ENCODE measurements at places on chromosomes 3 and 15. TPM values are rescaled to one million over a fixed set of nuclear protein-coding genes. Genes with fewer than 3 reads are reported as not detected.
A peak's percentile ranks its signal among the peaks of the same experiment; 100 is the strongest.

DNA sequence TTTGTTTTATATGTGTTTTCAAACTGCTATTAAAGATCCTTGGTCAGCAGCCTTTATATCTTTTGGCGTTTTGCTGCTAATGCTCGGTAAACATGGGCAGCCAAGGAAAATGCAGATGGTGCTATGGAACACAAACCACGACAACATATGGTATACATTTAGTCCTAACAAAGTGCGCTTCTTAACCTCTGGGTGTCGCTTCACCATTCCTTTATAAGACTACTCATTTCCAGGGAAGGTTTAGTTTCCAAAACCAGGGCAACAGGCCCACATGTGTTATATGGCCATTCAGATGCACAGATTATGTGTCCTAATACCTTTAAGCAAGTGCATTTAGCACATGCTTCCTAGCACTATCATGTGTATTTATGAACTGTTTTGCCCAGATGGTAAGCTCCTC lies 14.7 kb downstream of the SHOX2 start:
- DNase-seq: no peak

DNA sequence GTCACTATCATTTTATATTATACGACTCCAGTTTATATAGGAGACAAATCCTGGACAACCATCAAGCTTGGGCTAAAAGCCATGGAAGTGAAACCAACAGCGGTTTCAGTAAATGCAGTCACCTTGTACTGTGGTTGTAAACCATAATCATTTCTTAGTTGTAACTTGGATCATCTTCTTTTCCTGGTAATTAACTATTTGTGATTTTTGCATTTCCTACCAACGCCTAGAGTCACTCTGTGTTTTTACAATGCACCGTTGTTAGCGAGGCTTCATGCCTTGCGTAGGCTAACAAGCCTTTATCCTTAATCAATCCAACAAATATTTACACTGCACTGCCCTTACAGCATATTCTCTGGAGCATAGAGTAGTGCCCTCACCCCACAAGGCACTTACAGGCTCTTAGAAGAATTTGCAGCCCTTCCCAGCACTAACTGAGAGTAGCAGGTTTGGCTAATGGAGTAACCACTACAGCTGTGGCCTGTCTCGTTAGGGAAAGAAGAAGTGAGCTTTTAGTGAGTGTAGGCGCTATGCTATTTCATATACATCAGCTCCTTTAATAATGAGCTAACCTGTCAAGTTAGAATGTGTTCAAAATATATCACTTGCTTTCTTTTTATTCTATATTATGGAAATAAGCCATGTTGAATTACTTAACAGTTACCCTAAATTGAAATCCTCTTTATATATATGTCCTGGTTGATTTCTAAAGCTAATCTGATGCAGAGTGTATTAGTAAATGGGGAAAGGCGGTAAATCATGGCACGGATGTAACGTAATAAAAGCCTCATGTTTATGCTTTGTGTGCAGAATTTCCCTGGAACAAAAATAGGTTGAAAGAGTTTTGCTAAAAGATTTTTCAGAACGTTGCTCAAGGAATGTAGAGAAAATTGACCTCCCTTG lies 62.8 kb downstream of the ABHD2 start:
- DNase-seq: no peak

The GPR149 gene
- total RNA-seq: not detected

The CERS3 gene
- total RNA-seq: not detected

- no peak for DNase-seq
These were observed 82.6 kb downstream of the TRIM42 start for GRCh38 chr3:140760324-140761075.

DNA sequence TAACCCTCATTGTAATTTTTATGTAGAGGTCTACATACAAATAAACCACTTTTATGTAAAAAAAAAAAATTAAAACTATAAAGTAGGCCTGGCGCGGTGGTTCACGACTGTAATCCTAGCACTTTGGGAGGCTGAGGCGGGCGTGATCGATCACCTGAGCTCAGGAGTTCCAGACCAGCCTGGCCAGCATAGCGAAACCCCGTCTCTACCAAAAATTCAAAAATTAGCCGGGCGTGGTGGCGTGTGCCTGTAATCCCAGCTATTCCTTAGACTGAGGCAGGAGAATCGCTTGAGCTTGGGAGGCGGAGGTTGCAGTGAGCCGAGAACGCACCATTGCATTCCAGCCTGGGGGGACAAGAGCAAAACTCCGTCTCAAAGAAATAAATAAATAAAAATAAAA lies 766 bp upstream of the SLC12A6 start:
- DNase-seq: no peak

DNA sequence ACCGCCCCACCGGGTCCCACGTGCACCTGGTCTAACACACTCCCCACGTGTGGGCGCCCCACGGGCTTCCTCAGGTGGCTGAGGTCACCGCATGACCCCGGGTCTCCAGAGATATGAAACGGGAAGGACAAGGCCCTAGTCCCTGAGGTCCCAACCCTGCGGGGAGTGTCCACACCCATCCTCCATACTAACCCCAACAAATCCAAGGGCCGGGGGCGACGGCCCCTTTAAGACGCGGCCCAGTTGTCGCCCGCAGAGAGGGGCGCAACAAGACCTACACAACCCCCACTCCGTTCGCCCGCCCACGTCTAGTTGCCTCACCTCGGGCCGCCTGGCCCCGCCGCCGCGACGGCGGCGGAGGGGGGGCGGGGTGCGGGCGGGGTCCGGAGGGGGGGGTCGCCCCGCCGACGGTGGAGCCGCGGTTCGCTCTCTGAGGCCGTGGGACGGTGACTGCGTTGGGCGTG lies 396 bp downstream of the INO80 start:
- DNase-seq: no peak

DNA sequence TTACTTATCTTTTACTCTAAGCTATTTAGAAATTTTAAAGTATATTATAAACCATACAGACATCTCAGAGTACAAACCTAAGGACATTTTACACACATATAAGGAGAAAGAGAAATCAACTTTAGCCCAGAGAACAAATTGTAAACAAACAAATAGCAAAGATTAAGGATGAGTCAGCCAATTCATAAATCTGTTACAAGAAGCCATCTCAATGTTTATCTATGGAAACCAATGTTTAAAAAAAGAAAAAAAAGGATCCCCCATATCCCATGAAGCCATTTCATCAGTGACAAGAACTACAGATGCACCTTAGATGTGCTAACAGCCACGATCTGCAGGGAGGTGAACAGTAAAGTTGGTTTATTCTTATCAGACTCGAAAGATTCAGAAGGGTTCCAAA lies 437.1 kb downstream of the SHQ1 start:
- DNase-seq: no peak

- no peak for DNase-seq
These were observed 536.4 kb downstream of the UNC13C start for GRCh38 chr15:54514601-54515000.

GRCh38 chr3:72960812-72961518 lies 35.6 kb upstream of the PPP4R2 start:
- peak; percentile 15 for DNase-seq

The TRAIP gene
- 18.9 TPM for total RNA-seq

The DBR1 gene
- total RNA-seq: 11.8 TPM

The TWF2 gene
- total RNA-seq: 189 TPM

- no peak for DNase-seq
These were observed 3.3 kb downstream of the PLA2G4F start for GRCh38 chr15:42152921-42153698.

The C3orf85 gene
- total RNA-seq: not detected

DNA sequence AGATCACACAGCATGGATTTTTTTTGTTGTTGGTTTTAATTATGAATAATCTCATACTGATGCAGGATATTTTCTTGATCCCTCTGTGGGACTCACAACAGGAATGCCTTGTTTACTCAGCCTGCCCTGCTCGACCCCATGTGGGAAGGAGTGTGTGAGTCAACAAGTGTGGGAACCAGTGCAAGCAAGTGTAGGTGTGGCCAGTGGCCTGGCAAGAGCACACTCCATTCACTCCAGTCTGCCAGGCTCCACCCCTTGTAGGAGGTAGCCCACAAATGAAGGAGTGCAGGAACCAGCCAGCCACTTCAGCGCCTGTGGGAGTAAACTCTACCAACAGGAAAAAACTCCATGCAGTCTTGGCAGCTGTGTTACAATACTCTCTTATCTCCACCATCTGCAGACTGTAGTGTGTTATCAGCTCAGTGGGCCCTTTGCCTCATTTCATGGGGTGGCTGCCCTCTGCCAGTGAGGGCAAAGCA lies 393.6 kb downstream of the OTOL1 start:
- peak; percentile 52 for DNase-seq

DNA sequence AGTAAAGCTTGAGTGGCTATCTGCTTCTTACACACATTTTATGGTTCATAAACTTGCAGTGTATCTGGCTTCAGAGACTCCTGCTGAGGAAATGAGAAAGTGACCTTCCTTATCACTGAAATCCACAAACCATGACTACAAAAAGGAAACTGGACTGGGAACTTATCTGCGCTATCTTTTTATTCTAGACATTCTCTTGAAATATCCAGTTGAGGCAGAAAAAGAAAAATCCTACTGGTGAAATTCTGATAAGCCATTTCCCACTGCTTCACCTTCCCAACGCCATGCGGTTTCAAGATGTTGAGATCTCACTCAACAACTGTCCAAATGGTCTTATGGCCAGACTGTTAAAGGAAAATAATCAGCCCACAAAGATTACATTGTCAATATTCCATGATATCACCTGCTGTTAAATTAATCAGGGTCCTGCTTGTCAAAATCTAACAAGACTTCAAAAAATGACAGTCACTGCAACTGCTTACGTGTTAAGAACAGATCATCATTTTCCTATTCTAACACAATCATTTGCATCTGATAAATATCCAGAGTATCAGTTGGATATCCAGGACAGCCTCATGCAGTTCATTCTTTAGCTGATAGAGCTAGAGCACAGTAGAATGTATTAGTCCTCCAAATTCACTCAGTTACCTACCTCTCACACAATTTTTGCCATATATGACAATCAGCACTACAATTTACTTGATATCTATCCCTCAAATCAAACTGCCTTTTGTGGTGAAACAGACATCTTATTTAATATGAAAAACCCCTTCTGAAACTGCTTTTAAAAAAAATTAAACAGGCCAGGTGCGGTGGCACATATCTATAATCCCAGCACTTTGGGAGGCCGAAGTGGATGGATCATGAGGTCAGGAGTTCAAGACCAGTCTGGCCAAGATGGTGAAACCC lies 538.1 kb downstream of the MAGI1 start:
- DNase-seq: no peak

The PRICKLE2 gene
- total RNA-seq: 2.5 TPM

- no peak for DNase-seq
These were observed 7.4 kb upstream of the RBPMS2 start for GRCh38 chr15:64782751-64783150.

DNA sequence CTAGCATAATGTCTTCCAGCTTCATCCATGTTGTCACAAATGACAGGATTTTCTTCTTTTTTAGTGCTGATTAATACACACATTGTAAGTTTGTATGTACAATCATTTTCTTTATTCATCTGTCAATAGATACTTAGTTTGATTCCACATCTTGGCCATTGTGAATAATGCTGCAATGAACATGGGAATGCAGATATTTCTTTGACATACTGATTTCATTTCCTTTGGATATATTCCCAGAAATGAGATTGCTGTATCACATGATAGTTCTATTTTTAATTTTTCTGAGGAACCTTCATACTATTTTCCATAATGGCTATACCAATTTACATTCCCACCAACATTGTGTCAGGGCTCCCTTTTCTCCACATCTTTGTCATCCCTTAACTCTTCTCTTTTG lies 117.9 kb downstream of the MEIS2 start:
- no peak for DNase-seq

DNA sequence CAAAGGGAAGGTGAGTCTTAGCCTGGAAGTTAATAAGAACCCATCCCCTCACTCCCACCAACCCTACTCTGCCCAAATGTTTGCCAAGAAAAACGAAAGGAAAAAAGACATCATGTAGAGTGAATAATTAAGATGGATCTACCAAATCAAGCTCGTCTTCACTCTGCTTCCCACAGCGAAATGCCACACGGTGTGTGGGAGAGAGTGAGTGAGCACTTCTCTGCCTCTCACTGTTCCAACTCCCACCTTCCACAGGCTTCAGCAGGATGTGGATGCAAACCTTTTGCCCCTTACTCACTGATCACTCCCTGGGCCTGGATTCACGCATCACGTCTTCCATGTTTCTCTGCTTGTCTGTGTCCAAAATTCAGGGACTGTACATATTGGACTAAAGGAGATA lies 85.4 kb downstream of the WDR76 start:
- DNase-seq: no peak

DNA sequence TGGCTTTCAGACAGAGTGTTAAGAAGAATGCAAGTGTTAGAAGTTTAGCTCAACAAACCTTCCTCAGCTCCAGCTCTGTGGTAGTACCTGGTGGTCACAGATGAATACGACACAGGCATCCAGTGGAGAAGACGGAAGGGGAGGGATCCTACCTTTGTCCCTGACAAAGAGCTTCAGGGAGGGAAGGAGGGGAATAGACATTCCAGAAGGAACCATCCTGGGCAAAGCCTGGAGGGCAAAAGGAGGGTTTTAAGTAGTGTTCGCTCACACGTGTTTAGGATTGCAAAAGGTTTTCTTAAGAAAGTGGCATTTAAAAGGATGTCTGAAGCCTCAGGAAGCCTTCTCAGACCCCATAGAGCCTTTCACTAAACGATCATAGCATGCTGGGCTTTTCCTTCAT lies 2.8 kb downstream of the CHCHD4 start:
- no peak for DNase-seq

DNA sequence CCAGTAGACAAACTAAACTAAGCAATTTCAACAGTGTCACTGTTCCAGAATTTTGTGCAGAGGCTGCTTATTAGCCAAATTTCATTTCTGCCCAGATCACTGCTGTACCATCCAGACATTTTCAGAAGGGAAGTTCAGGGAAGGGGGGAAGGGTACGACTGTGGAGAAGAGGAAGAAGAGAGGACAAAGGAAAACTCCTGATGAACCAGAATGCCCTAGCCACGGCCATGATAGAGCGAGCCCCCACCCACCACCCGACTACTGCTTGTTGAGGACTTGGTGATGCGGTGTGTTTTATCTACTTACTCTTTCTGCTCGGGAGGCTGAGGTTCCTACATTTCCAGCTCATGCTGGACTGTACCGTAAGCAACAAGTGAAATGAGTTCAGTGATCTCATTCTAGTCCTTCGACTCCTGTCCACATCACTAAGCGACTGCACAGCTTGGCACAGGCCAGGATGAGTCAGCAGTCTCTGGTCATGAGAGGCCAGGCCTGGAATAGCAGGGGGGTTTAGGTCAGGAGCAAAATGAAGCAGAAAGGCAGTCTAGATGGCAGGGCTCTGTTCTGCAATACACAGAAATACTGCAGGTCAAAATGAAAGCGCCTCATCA lies 330.8 kb downstream of the TIGIT start:
- peak; percentile 96 for DNase-seq

- DNase-seq: no peak
These were observed 4.2 kb downstream of the PLCL2 start for GRCh38 chr3:16888785-16889607.

GRCh38 chr3:181860235-181860634 lies 148.5 kb downstream of the SOX2 start:
- no peak for DNase-seq
